Mesenteric fat pad (tissue), 1 donor: ENCODE measurements at places on chromosomes 6 and 20.

DNA sequence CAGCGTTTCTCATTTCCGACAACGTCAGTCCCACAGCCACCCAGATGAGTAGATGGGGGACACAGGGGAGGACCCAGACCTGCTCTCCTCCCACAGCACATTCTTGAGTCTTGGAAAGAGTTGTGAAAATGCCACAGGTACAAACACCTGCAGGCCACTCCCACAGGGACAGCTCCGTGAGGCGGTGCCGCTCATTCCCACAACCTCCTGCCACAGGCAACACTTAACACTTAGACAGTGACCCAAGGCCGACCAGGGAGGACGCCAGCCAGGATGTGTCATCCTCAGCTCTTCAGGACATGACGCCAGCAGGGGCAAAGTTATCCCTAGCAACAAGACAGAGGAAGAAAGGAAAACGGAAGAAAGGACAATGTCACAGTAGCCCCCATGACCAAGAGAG lies 22.9 kb upstream of the HLA-B start:
- DNase-seq, result no peak

DNA sequence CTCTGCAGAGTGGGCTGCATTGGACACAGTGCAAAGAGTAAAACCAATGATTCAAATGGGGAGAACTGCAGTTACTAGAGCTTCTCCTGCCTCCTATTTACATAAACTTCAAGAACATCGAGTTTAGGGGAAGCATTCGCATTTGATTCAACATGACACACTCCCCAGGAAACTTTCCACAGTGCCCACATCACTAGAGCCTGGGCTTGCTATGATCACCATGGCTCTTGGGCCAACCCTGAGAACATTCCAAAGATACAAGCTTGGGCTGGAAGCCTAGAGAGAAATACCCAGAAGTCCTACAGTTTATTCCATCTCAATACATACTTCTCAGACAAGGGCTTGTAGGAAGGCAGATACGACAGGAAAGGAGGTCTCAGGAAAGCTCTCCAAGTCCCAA lies 337.9 kb downstream of the CD83 start:
- DNase-seq, result no peak

GRCh38 chr6:141421378-141421777 lies 711.3 kb upstream of the GJE1 start:
- no peak for DNase-seq

- DNase-seq, result no peak
Observed at GRCh38 chr20:8473459-8473858, 341.4 kb downstream of the PLCB1 start.

GRCh38 chr20:60191014-60191413 lies 232.8 kb downstream of the CDH26 start:
- DNase-seq, result no peak

- DNase-seq, result no peak
Observed at GRCh38 chr6:130815200-130816071, 11.8 kb upstream of the SMLR1 start.

GRCh38 chr6:45574885-45575284 lies 197.2 kb upstream of the SUPT3H start:
- DNase-seq, result no peak

DNA sequence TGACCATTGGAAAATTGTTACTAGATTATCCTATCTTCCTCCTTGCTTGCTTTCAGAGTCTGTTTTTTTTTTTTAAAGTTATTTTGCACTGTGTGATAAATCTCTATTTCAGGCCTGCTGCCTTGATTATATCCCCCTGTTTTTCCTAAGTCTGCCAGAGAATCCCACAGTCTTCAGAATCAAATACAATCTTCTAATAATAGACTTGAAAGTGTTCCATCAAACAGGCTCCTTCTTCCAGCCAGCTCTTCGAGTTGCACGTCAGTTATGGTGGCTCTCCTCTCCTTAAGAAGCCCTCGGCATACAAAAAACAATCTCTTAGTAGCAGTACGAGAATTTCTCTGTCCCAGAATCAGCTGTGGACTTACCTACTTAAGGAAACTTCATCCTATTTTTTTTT lies 92.9 kb upstream of the NOX3 start:
- no peak for DNase-seq

- no peak for DNase-seq
Observed at GRCh38 chr20:44495802-44496481, 20.3 kb downstream of the TTPAL start.

- no peak for DNase-seq
Observed at GRCh38 chr20:44720621-44720996, 5.4 kb downstream of the CCN5 start.

DNA sequence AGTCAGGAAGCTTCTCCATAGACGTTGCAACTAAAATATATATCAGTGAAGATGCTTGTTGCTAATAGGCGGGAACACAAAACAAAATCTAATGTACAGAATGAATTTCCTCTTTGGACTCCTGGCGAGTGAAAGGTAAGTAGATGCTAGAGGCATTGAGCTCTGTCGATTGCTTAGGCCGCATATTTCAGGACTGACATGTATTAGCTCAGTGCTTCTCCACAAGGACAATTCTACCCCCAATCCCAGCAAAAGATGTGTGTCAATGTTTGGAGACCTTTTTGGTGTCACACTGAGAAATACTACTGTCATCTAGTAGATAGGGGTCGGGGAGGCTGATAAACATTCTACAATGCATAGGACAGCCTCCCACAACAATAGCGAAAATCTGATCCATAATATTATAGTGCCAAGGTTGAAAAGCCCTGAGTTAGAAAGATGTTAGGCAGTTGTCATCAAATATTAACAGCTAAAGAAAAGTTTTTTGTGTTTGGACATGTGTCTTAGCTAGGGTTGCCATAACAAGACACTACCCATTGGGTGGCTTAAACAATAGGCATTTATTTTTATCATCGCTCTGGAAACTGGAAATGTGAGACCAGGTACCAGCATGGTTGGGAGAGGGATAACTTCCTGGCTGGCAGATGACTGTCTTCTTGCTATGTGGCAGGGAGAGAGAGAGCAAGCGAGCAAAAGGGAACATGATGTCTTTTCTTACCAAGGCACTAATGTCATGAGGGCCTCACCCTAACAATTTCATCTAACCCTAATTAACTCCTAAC lies 48.0 kb upstream of the BCAS1 start:
- DNase-seq, result no peak

DNA sequence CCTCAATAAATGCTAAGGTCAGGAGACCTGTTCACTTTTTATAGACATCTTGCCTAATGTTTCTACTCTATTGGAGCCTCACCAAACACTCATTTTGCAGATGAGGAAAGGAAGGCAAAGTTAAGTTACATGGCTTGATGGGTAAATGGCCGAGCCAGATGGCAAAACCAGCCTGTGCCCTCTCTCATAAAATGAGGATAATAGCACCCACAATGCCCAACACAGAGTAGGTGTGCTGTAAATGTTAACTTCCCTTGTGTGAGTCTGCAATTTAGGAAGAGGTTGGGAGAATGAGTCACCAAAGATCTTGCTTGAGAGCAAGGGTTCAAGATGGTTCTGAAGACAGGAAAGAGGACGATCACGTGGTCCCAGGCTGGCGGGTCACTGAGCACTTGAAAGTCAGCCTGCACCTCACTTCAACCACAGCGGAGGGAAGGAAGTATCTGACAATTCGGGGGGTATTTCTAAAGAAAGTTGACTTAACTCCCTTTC lies 3.3 kb downstream of the KCNK5 start:
- DNase-seq, result no peak

DNA sequence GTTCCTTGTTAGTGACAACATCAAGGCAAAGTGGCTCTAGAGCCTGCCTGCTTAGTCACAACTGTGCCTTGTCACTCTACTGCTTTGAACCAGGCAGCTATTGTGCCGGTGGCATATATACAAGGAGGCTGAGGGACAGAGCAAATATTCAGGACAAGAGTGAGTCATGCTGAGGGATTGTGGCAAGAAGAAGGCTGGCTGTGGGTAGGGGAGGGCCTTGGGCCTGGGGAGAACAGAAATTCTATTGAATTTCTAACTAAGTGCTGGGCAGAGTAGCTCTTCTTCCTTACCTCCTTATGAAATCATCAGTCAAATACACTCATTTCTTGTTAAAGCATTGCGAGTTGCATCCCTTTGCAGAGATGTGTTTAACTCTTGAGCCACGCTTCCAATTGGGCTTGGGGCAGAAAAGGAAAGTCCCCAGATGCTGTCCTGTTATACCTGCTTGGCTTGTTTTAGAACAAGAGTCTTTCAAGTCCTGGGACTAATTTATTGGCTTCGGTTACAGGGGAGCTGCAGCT lies 59.7 kb downstream of the PFDN4 start:
- no peak for DNase-seq

GRCh38 chr20:37504404-37505096 lies 16.5 kb upstream of the NNAT start:
- DNase-seq, result peak; percentile 81

GRCh38 chr6:17712576-17712975 lies 5.9 kb upstream of the NUP153 start:
- DNase-seq, result no peak

- DNase-seq, result no peak
Observed at GRCh38 chr6:142275236-142276006, 26.4 kb upstream of the ADGRG6 start.

DNA sequence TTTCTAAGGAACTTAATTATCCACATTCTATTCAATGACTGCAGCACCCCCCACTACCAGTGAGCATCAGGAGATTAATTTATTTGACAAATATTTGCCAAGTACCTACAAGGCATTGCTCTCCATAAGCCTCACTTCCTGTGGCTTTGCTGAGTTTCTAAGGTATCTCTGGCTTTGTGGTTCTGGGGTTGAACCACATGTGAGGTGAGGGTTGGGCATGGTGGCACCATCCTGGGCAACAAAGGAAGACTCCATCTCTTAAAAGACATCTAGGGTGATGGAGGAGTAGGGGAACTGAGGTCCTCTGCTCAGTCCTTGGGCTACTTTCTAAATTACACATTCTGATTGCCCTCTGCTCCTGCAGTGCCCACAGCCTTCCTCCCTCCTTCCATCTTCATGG lies 25.5 kb upstream of the WFDC2 start:
- DNase-seq, result no peak

DNA sequence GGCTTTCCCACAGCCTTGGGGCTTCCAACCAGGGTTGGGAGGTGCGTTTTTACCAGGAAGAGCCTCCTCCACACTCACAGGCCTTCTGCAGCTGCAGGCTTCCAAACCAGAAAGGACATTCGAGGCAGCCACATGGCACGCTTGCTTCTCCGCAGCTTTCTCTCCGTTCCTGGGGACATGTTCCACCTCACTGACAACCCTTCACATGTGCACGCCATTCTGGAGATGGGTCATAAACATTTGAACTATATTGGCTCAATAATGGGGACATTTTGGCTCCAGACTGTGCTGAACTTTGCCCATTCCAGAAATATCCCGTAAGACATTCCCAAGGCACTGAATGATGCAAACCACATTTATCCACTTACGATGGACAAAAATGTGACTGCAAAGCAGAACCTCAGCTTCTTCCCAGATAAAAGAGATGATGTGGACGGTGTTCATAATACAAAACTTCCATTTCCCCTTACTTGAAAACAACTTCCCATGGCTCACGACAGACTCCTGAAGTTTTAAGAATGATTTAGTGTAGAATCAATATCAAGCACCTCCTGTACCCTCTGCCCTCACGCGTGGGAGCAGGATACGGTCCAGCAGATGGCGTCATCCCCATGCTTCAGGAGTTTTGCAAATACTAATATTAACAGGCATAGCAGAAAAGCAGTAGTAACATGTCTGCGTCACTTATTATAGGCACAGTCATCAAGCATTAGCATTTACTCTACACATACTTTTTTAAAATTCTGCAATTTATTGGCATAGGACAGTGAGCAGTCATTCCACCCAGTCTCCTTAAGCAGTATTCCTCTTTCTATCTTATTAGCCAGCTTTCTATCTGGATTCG lies 25.4 kb upstream of the FOXF2 start:
- no peak for DNase-seq

- no peak for DNase-seq
Observed at GRCh38 chr6:117512056-117512828, 29.8 kb downstream of the DCBLD1 start.

DNA sequence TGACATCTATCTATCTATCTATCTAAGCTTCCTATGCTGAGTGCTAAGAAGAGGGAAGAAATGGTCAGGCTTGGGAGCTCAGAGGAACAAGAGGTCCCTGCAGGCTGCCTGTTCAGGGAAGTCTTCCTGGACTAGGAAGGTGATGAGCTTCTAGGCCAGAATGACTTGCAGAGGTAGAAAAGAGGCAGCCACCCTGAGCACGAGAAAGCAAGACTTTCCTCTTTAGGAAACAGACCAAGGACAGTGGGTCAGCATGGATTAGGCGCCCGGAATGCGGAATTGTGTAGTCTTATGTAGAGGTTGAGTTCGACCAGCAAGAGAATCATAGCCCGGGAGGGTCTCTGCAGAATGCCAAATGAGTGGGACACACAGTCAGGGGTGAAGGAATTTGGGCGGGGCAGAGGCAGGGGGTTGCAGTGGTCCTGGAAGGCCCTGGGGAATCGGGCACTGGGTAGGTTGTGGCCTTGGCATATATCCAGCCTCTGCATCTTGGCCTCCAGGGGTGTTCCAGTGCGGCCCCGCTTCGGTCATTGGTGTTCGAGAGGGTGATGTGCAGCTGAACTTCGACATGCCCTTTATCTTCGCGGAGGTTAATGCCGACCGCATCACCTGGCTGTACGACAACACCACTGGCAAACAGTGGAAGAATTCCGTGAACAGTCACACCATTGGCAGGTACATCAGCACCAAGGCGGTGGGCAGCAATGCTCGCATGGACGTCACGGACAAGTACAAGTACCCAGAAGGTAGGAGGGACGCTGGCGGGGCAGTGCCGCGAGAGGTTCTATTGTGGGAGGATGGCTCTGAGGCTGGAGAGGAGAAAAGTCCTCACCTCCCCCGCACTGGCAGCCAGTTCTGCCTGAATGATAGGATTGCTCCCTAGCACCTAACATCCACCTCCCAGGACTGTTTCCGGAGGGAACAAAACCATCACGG lies 32.1 kb downstream of the TGM3 start:
- DNase-seq, result peak; percentile 81

DNA sequence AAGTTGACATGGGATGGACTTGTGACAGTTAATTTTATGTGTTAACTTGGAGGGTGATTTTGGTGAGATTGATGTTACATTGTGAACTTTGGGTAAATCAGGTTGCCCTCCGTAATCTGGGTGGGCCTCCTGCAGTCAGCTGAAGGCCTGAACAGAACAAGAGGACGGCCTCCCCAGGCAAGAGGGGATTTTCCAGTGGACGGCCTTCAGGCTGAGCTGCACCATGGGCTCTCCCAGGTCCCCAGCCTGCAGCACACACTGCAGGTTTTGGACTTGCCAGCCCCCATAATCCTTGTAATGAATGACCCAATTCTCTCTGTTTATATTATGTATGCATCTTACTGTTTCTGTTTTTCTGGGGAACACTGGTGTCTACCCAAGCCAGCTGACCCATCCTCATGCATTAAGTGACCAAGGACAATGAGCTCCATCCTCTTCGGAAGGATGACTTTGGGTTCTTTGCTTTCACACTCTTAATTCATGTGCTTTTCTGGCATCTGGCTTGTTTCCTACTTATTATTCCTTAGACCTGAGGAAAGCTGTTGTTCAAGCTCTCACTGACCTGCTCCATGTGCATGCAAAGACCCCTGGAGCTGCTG lies 64.2 kb downstream of the DACT2 start:
- peak; percentile 59 for DNase-seq

- no peak for DNase-seq
Observed at GRCh38 chr20:37131486-37131885, 35.7 kb upstream of the RBL1 start.

GRCh38 chr6:140178935-140179334 lies 804.5 kb upstream of the CITED2 start:
- no peak for DNase-seq
